ENCODE measurements at places on chromosomes 5 and 9.

DNA sequence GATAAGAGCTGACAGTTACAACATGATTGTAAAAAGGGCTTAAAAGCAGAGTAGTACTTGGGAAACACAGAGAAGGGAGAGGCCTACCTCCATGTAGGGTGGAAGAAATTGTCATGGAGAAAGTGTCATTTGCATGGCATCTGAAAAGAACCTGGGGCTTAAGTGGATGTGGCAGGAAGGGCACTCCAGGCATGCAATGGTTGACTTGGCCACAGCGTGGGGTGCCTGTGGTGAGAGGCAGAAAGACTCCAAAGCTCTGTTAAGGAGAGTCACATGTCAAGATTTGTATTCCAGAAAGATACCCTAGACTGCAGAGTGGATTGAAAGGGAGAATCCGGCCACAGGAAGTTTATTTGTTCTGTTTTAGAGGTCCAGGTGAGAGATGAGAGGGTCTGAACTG is 2.4 kb downstream of the POLR3G start:
- DNase-seq = no peak

- DNase-seq = no peak
Measured at GRCh38 chr5:77232574-77233358, 22.3 kb downstream of the PDE8B start.

DNA sequence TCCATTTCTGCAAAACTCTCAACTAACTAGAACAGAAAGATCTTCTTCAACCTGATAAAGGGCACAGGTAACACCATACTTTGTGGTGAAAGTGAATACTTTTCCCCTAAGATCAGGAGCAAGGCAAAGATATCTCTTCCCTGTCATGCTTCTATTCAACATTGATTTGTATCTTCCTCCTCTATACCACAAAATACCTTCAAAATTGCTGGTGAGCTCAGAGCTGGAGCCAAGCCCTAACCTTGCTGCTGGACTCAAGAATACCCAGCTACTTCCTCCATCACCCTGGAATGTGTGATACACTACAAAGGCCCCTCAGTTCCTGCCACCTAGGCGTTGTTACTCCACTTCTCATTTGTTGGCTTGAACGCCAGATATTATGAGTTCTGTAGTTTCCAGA is 499.0 kb downstream of the ACTL7B start:
- no peak for DNase-seq

DNA sequence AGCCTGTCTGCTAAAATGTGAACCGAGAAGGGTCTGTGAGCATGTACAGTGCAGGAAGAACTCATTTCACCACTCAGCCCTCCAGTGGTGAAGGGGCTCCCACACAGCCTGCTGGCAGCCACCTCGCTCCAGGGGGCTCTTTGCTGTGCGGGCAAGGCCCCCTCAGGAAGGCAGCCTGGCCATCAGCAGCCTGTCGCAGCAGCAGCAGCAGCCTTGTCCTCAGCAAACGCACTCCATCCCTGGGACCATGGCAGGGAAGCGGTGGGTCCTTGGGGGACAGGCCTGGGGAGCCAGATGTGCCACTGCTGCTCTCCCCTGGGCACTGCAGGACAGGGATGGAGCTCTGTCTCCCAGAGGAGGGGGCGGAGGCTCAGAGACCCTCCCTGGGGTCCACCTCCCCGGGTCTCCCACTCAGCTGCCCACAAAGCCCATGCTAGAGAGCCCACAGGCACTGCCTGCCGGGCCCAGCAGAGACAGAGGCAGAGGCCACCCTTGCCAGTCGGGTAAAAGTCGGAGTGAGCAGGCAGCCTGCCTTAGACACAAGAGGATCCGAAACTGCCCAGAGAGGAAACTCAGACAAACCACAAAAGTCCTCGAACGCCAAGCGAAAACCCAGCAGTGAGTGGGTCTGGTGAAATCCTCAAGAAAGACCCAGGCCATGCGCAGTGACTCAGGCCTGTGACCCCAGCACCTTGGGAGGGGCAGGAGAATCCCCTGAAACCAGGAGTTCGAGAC is 8.0 kb downstream of the BRD3 start:
- no peak for DNase-seq

DNA sequence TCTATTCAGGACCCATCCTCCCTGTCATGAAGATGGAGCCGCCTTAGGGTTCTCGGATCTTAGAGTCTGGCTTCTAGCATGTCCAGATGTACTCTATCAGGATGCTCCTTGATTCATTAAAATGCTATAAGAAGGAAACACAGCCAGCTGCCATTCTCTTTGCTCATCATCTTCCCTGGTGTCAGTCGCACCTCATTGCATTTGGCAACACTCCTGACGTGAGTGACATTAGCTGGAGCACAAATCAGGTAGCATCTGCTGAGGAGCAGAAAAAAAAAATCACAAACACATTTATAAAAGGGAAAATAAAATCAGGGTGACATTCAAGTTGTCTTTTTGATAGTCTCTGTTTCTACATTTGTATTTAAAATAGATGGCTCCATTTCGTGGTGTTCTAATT is 226.1 kb upstream of the NMUR2 start:
- DNase-seq = no peak

GRCh38 chr5:140043508-140043872 is 391 bp upstream of the NRG2 start:
- no peak for DNase-seq

GRCh38 chr9:127447416-127448111 is 3.6 kb downstream of the RPL12 start:
- DNase-seq = no peak

DNA sequence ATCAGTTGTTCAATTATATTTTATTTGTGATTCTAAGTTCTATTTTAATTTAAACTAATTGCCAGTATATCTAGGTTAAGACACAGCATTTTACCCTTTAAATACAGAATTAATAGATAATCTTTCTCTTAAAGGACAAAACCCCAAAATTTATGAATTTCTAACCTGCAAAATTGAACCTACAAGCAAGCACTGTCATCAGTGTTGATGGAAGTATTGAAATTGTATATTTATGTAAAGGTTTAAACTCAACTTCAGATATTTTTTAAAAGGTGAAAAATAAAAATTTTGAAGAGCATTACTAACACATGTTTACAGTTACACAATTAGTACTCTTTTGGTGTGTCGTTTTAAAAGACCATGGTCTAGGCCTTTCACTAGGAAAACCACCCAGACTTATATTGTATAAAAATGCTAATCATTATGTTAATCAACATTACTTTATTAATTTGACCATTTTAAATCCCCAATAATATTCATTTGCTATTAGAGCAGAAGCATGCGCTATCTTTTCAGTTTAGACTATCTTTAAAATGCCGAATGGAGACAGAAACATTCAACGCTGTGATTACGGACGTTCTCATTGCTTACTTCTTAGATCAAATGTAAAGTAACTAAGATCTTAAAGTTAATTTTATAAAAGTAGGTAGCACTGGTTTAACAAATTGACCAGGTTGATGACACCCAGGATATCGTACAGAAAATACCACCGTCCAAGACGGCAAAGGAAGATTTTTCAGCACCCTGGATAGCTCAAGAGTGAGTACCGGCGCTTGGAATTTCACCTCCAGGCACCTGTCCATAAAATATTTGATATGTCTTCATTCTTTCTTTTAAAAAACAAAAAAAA is 3.2 kb downstream of the OTP start:
- no peak for DNase-seq

- no peak for DNase-seq
Measured at GRCh38 chr9:2536511-2536910, 85.1 kb upstream of the VLDLR start.

DNA sequence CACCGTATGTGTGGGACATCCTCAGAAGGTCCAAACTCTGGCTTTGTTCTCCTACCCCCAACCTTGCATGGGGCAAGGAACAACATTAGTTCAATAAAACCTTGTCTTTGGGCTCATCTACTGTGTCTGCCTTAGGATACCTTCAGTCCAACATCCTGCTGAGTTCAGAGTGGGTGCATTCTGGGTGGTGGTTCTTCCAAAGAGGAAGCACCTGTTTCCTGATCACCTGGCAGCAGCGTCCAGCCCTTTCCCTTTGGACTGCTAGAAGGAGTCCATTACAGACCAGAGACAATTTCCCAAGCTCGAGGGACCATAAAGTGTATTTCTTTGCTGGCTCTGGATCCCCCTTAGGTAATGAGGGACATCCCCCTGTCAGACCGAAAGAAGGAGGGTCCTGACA is 154.1 kb downstream of the SEMA6A start:
- no peak for DNase-seq

DNA sequence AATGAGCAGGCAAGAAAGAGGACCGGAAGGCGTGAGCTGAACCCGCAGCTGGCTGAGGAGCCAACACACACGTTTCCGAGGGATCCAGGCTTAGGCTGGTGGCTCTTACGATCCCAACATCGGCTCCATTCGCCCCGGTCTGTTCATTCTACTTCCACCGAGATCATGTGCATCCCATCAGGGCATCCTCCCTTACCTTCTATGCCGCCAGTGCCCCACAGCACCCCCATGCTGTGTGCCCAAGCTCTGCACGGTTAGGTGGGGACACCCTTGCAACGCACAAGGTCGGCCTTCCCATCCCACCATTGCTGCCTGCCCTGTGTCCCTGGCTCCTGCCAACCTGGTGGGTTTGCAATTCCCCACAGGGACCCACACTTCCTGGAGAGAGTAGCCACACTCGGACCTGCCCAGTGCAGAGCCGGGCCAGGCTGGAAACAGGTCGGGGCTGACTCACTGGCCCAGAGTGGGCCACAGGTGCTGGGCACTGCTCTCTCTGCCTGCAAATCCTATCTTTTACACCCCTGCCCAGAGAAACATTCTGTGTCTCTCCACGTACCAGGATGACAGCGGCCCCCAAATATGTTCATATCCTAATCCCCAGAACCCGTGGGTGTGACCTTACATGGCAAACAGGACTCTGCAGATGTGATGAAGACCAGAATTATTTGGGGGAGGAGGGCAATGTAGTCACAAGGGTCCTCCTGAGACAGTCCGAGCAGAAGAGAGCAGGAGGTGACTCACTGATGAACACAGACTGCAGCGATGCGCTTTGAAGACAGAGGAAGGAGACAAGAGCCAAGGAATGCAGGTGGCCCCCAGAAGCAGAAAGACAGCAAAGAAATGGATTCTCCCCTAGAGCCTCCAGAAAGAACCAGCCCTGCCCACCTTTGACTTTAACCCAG is 182.2 kb downstream of the AUH start:
- DNase-seq = no peak

DNA sequence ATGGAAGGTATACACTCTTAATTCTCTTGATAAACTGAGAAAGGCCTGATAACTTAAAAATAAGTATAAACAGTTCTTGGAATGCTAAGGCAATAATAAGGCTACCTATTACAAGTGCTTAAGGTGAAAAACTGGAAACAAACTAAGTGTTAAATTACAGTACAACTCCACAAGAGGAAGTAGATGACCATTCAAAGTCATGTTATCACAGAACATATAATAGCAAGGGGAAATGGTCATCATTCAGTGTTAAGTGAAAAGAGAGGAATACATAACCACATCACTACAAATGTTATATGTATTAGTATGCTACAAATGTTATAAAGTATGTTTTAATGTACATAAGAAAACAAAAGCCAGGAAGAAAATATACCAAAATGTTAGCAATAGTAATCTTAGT is 135.9 kb downstream of the CCDC192 start:
- DNase-seq = no peak

GRCh38 chr9:97354637-97355036 is 47.2 kb downstream of the CCDC180 start:
- no peak for DNase-seq

DNA sequence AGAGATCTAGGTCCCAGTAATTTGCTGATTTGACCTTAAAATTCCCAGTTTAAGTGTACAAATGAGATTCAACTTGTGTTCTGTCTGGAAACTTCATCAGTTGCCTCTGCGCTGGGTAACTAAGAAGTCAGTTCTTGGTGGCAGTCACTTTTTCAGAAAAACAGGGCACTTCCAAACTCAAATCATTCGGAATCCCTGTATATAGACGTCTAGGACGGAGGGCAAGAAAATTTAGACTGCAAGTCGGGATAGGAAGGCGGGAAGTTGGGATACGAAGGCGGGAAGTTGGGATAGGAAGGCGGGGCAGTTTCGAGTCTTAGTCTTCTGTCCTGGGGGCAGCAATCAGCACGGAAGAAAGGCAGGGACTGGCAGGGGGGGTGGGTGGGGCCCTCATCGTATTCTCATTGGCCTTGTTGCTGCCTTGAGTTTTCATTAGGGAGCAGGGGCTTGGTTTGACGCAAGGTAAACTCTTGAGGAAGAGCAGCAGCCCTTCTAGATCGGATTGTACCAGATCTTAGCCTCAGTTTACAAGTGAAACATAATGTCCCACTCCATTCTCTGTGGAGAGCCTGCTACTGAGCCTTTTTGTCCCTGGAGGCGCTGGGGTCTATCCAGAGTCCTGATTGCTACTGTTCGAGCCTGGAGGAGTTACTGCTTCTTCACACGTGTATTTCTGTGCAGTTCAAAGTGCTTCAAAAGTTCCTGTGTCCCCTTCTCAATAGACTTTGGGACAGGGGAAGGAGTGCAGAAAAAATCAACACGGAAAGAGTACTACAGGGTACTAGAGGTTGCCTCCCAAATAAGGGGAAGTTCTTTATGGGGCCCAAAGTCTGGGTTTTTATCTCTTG is 2.7 kb upstream of the PURA start:
- no peak for DNase-seq

DNA sequence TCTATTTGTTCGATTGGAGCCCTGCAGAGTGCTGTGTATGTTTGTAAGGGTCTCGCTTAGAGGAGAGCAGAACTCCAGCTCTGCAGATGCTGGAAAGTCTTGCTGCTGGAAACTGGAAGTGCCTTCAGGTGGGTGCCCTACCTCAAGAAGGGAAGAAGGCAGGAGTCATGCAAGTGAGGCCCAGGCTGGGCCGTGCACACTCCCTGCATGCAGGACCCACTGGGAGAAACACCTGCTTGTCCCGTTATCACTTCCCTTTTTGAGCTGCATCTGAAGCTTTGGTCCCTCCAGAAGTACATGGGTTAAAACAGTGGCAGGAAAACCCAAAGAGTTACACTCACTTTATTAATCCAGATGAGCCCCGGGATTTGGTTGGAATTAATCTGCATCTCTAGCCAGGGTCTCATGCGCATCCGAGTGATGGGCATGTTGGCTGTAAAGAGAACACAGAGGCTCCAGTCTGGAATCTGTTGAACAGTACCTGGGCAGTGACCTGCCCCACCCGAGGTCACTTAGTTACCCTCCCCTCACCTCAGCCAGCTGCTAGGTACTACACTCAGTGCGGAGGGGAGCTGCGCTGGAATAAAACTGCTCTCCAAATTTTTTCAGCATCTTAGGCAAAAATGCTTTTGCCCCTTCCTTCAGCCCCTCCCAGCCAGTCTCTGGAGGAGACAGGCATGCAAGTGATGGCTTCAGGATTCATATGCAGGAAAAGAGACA is 1.4 kb downstream of the IRF1 start:
- no peak for DNase-seq

- no peak for DNase-seq
Measured at GRCh38 chr5:94540856-94541494, 77.4 kb downstream of the KIAA0825 start.

GRCh38 chr5:137401946-137402345 is 97.2 kb downstream of the SPOCK1 start:
- no peak for DNase-seq

- DNase-seq = no peak
Measured at GRCh38 chr9:123482295-123482968, 126.4 kb downstream of the CRB2 start.

GRCh38 chr5:160159991-160160792 is 40.9 kb upstream of the PWWP2A start:
- DNase-seq = no peak
